ENCODE measurements at places on chromosomes 7 and 10. TPM values are rescaled to one million over a fixed set of nuclear protein-coding genes. Genes with fewer than 3 reads are reported as not detected.

DNA sequence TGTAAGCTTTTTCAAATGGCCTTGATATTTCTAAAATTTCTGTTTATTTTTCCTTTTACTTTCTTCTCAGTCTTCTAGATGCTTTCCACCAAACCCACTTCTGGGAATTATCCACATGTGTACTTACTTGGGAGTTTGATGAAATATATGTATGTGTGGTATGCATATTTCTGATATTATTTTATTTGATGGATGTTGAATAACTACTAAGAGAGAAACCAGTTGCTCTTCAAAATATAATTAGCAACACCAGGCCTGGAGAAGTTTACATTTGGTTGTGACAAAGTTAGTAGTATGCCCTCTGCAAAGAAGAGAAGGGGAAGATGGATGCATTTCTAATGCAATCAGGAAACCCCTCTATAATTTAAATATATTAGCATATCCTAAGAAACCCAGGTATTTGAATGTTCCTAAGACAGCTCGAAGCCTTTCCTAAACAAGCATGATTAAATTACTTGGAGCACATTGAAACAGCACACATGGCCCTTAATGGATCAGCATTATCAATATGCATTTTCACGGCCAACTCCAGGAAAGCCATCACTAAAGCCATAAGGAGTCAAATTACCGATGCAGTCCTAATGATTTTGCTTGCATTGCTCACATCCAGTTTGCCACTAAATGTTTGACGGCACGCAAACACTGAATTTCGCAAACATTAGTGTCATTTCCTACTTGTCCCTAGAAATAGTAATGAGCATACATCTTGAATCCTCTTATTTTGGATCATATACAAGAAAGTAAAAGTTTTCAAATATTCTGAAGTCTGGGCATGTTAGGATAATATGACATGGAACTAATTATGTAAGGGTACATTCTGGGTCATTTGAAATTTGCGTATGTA, 393.8 kb downstream of the EXOC4 start:
- no peak for DNase-seq

DNA sequence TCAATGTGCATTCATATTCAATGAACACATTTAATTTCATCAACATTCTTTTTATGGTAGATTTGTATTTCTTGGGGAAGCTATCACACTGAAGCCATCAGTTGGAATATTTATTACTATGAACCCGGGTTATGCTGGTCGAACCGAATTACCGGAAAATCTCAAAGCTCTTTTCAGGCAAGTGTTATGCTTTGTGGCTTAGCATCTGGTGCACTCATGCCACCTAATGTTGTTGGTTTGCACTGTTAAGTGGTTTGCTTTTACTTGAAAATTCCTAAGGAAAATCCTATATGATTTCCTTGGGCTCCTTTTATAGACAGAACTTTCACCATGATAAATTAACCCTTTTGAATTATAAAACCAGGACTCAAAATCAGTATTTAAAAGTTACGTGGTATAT, 147.9 kb downstream of the DNAH11 start:
- no peak for DNase-seq

DNA sequence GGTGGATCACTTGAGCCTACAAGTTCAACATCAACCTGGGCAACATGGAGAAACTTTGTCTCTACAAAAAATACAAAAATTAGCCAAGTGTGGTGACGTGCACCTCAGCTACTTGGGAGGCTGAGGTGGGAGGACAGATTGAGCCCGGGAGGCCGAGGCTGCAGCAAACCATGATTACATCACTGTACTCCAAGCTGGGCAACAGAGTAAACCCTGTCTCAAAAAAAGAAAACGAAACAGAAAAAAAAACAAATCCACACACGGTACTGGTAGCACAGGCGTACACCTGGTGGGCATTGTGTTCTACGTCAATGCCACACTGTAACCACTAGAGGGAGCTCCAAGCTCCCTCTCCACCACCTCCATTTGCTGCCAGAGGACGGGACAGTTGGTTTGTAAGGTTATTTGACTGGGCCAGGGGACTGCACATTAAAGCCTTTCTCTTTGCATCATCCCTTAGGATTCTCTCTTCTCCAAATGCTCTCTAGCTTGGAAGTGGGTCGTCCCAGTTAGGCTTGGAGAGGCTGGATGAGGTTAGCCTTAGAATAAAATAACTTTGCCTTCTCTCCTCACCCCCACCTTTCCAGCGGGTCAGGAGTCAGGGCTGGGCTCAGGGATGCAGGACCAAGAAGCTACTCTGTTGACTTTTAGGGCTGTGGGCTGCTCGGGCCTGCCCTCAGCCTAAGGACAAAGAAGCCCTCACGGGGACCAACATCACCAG, 130.8 kb downstream of the SORBS1 start:
- DNase-seq, result peak; percentile 57

Gene HMX2
- total RNA-seq, result not detected

Gene CDNF
- total RNA-seq, result not detected

Gene SLC26A3
- not detected for total RNA-seq

Gene AIMP2
- 294 TPM for total RNA-seq

Gene EGR2
- total RNA-seq, result 1.1 TPM

Gene ARHGEF35
- total RNA-seq, result 0.43 TPM

Gene SPDYE3
- not detected for total RNA-seq

Measured in H4 (cell line).